ENCODE measurements at places on chromosomes 11 and 22. TPM values are rescaled to one million over a fixed set of nuclear protein-coding genes. Genes with fewer than 3 reads are reported as not detected.

- no peak for DNase-seq
These were observed 235.3 kb upstream of the SORL1-AS1 start for GRCh38 chr11:121688055-121688491.

Gene CHRM1
- polyA plus RNA-seq: not detected

Gene MCHR1
- polyA plus RNA-seq: 0.39 TPM

GRCh38 chr11:71372693-71373657 is 75.2 kb downstream of the DHCR7 start:
- no peak for DNase-seq

GRCh38 chr11:62542750-62543567 is 3.6 kb downstream of the AHNAK start:
- peak; percentile 88 for DNase-seq

- no peak for DNase-seq
These were observed 8.2 kb downstream of the PTH start for GRCh38 chr11:13487661-13488030.

DNA sequence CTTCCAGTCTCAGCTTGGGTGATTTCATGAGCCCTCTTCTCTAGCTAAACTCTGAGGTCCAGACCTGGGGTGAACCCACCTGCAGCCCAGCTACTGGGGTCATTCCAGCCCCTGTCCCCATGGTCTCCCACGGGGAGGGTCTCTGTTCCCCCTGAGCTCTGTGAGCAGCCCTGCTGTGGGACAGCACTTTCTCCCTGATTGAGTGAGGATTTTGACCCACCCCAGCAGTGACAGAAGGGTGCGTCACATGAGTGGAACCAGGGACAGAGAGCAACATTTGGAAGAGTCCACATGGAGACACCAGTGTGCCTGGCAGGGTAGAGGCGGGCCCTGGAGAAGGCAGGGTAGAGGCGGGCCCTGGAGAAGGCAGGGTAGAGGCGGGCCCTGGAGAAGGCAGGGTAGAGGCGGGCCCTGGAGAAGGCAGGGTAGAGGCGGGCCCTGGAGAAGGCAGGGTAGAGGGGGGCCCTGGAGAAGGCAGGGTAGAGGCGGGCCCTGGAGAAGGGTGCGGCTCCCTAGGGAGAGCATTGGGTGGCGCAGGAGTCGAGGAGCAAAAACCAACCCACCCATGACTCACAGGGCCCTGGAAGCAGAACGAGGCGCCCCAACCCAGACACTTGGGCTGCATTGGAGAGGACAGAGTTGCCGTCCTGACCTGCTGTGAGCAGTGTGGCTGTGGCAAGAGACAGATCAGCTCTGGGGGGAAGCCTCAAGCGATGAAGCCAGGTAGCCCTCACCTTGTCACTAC is 227.7 kb upstream of the B3GAT1 start:
- no peak for DNase-seq

Gene CASTOR1
- polyA plus RNA-seq: 14.7 TPM

Gene CD81
- polyA plus RNA-seq: 588 TPM

Gene CFAP300
- 0.59 TPM for polyA plus RNA-seq

GRCh38 chr11:61793083-61793828 is 545 bp downstream of the FEN1 start:
- DNase-seq: no peak

GRCh38 chr22:47291565-47292495 is 529.4 kb downstream of the TBC1D22A start:
- DNase-seq: no peak

GRCh38 chr22:26617271-26618199 is at the start of gene CRYBB1:
TSS of gene CRYBB1 (minus strand) at chr22:26618027. CDS start at chr22:26616319, 1,708 bp downstream.
- DNase-seq: peak; percentile 26

Gene MPZL2
- 8.7 TPM for polyA plus RNA-seq

Gene BBS1
- polyA plus RNA-seq: 9.6 TPM

Gene SMDT1
- polyA plus RNA-seq: 151 TPM

Measured in heart right ventricle (tissue), 16 donors.